ENCODE measurements at places on chromosomes 3 and 15. TPM values are rescaled to one million over a fixed set of nuclear protein-coding genes. Genes with fewer than 3 reads are reported as not detected.
A peak's percentile ranks its signal among the peaks of the same experiment; 100 is the strongest.

BTD gene
- 3.8 TPM for total RNA-seq

OXTR gene
- total RNA-seq = 0.70 TPM

PRICKLE2 gene
- total RNA-seq = not detected

GRCh38 chr3:134309987-134310700 lies 59.5 kb upstream of the RYK start:
- DNase-seq = no peak

EIF1B gene
- total RNA-seq = 35.1 TPM

GRCh38 chr3:127173516-127174166 lies 19.3 kb upstream of the PRR23E start:
- DNase-seq = no peak

GRCh38 chr3:176120507-176120906 lies 1076.8 kb downstream of the TBL1XR1 start:
- DNase-seq = no peak

- no peak for DNase-seq
Observed at GRCh38 chr3:36557708-36558421, 177.6 kb downstream of the STAC start.

DNA sequence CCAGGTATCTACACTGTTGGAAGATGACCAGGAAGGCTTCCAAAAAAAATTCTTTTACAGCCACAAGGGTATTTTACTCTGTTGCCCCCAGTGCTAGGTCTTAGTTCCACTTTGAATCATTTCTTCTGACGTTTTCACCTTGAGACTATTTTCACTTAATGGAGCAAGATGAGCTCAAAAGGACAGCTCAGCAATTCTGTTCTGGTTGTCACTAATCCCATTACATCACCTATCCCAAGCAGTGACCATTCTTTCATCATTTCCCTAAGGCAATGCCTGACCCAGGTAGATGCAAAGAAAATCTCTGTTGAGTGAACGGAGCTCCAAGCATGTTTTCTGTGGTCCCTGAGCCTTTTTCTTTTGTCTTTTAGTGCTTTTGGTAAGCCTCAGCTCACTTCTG lies 210.0 kb downstream of the KCNAB1 start:
- no peak for DNase-seq

DNA sequence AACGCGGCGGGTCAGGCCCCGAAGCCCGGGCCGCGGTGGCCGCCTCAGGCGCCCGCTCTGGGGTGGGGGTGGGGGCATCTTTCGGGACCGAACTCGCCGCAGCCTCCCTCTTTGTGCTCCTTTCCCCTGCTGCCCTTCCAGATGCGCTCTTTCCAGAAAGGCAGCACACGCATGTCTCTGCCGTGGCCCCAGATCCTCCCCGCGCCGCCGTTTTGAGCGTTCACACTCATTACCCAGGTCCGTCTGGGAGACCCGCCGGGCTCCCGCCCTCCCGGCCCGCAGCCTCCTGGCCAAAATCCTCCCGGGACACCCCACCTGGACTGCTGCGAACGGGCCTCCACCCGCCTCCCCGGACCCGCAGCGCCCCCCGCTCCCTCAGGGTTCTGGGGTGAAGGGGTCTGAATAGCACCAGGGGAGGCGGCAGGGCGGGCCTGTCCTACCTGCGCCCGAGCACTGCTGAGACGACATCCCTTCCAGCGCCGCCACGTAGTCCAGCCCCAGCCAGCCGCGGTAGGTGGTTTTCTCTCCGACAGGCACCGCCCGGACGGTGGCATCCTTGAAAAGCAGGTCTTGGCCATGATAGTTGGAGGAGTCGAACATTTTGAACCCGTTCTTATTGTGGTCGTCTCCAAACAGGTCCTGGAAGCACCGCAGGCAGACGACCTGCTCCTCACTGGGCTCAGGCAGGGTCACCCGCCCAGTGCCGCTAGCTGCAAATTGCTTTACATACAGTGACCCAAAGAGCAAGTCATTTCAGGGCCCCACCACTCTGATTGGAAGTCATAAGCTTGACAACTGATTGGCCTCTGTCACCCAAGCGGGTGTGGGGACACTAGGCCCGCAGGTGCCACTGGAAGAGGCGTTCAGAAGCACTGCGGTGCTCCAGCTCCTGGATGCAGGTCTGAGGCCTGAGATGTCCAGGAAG lies 25.9 kb downstream of the MELTF start:
- DNase-seq = peak; percentile 62
